ENCODE measurements at places on chromosomes 11 and 22.

DNA sequence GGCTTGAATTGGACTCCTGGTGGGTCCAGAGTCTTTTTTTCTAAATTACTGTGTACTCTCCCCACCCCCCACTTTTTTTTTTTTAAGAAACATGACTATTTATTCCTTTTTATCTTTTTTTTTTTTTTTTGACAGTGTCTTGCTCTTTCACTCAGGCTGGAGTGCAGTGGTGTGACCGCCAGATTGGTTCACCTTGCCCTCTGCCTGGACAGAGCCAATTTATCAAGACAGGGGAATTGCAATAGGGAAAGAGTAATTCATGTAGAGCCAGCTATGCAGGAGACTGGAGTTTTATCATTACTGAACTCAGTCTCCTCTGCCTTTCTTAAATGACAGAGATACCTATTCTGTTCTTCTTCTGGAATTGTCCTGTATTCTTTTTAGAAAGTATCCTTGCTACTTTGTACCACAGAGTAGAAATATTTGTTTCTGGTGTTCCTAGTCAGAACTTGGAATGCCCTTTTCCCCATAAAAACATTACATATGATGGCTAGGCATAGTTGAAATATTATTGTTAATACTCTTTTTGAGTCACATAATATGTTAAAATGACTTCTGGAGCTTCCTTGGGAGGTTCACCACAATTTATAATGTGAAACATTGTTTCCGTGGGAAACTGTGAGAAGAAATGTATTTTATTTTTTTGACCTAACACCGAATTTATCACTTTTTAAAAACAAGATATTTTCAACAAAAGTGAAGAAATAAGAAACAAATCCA, 95.6 kb downstream of the UVRAG start:
- DNase-seq = no peak

DNA sequence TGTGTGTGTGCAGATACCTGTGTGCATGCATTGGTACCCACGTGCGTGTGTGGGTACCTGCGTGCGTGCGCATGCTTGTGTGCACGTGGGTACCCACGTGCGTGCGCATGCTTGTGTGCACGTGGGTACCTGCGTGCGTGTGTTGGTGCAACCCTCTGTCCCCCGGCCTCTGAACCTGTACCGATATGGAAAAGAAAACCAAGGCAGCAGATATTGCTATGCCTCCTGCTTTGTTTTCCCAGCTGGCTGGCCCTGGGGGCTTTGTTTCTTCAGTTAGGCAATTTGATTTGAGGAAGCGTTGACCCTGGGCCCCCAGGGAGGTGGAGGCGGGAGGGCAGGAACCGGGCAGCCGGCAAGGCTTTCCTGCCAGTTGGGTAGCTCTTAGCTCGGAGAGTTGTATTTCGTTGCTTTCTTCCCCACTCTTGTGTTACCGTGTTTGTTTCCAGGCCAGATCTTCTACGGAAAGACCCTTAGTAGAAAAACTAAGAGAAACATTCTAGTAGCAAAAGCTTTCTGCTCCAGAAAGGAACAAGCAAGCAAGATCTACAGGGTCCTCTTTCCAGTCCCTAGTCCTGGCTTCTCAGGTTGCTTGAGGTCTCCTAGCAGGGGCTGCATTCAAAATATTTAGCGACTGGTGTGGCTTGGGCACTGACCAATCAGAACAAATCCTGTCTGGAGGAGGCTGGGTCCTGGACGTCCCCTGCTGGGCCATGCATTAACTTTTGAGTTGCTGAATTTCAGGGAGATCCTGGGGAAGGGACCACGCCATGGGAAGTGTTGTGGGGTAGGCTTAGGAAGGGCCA, 26.3 kb upstream of the SORL1-AS1 start:
- DNase-seq = no peak

DNA sequence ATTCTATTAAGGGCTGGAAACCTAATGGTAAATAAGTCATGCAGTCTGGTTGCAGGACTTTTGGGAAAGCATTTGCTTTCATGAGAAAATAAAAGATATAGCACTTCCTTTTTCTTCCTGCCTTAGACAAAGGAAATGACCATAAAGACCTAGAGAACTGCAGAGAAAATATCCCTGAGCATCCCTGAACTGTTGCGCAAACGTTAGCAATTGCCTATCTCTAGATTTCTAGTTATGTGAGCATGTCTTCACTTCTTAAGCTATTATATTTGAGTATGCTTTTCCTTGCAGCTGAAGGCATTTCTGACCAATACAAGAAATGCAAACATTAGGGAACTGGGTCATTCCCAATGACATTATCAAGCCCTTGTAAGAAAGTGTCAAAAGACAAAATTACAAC, 110.6 kb downstream of the KIF18A start:
- no peak for DNase-seq

- no peak for DNase-seq
These were observed 22.0 kb downstream of the AMPD3 start for GRCh38 chr11:10476927-10477689.

DNA sequence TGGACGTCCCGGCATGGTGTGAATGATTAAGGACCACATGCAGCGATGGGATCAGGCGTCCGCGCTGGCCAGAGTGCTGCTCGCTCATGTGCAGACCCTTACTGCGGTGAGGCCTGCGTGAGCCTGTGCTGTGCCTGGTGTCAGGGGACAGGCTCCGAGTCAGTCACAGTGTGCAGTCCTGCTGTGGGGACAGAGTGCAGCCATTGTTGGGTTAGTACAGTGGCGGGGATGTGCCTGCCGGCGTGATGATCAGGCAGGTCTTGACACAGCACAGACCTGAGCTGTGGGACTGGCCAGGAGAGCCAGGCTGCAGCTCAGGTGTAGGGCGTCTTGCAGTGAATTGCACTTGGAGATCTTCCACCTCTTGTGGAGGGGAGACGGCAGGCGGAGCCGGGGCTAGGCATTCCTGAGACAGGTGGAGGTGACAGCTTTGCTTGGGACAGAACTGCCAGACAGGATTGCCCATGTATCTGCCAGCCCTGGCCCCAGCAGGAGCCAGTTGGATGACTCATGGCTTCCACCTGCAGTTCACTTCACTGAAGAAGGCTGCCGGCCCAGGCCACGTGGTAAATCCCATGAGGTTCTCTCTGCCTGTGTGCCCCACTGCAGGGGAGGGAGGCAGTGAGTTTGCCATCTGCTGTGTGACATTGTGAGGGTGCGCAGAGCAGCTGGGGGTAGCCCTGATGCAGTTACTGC, 17.3 kb downstream of the TRMU start:
- no peak for DNase-seq

DNA sequence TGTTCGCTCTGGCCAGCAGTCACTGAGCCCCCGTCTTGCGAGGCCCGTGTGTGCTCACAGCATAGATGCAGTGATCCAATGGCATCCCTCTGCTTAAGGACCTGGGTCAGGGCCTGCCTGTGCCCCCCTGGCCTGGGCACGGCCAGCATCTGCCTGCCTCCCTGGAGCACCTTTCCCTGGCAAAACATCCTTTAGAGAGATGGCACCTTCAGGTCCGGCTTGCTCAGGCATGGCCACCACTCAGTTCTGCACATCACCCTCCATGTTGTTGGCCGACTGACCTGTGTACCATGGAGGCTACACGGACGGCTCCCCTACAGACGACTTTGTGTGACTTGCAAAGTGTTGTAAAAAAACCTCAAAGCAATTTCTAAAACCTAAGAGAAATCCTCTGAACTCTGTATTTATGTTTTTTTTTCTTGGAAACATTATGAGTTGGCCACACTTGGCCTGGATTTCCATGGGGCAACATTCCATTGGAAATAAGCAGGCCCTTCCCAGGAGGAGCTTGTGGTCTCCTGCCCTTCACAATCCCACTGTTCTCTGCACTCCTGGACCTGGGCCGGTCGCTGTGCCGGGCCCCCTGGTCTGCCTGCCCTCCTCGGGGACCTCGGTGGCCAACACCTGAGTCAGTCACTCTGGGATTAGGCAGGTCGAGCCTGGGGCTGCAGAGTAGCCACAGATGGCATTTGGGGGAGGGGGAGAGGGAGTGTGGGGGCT, 592.4 kb downstream of the TBC1D22A start:
- DNase-seq = no peak

GRCh38 chr11:77001613-77002012, 32.6 kb upstream of the B3GNT6 start:
- no peak for DNase-seq

DNA sequence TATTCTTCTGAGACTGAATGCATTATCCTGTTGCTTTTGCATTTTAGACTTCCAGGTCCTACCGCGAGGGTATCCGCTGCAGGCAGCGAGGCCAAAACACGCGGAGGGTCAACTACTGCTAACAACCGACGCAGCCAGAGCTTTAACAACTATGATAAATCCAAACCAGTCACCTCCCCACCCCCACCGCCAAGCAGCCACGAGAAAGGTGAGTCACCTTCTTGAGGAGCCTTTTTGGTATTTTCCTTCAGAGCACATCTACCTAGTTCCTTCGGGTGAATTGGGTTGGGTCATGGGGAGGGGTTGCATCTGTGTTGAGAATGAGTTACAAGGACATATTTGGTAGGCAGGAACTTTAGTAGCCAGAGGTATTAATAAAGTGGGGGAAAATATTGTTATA, 179.8 kb downstream of the NAV2 start:
- DNase-seq = no peak
